Fibroblast of skin of right biceps (primary cell): ENCODE measurements at places on chromosomes 11 and 22.

DNA sequence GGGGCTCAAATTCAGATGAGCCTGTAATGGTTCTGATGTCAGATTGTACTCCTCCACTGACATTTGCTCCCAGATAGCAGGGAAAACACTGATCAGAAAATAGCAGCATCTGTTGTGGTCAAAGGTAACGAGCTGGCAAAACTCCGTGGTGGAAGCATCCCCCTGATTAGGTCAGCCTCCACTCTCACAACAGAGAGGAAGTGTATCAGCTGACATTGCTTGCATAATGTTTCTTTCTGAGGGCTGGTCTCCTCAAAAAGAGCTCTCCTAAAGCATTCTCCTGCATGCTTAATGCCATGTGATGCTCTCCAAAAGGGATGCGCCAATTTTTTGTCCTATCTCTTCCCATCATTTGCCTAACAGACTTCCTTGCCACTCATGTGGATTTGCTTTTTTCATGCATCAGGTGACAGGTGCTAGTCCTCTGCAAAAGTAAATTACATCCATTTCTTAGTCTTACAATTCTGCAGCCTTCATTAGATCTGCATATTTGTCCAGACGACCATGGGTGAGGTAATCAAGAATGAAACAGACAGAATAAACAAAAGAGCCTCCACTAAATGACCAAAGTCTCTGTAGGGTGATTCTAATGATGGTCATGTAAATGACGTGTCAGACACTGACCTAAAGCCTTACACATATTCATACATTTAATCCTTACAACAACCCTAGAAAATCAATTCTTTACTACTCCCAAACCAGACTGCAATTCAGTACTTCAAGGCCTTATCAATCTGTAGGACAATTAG is 6.4 kb upstream of the TENM4 start:
- no peak for DNase-seq

GRCh38 chr11:122267602-122268001 is 151.6 kb upstream of the BLID start:
- DNase-seq: peak; percentile 95

DNA sequence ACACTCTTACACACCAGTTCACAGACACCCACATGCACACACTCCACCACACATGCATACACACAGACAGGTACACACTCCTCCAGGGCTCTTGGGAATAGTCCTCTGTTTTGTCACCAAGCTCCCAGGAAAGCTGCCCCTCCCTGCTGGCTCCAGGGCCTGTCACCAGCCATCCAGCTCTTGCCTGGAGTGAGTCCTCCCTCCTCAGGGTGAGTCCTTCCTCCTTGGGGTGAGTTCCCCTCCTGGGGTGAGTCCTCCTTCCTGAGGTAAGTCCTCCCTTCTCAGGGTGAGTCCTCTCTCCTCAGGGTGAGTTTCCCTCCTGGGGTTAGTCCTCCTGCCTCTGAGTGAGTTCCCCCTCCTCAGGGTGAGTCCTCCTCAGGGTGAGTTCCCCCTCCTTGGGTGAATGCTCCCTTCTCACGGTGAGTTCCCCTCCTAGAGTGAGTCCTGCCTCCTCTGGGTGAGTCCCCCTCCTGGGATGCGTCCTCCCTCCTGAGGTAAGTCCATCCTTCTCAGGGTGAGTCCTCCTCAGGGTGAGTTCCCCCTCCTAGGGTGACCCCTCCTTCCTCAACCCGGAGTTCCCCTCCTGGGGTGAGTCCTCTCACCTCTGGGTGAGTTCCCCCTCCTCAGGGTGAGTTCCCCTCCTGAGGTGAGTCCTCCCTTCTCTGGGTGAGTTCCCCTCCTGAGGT is 100.6 kb upstream of the FGF3 start:
- no peak for DNase-seq

GRCh38 chr22:46602025-46602424 is 18.2 kb upstream of the GRAMD4 start:
- no peak for DNase-seq

GRCh38 chr11:40306938-40307548 is 1152.4 kb downstream of the LRRC4C start:
- DNase-seq: peak; percentile 65

DNA sequence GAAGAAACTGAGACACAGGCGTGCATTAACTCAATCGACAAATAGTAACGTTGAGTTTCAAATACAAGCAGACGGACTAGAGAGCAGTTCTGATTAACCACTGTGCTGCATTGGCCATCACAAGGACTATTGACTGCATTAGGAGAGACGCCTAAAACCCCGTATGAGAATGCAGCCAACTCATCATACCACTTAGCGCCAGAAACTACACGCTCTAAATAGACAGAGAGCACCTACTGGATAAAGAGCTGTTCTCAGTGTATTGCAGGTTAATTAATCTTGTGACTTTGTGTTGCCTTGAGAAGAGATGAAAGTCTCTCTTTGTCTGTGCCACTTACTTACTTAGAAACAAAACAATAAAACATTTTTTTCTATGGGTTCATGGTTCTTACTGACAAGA is 484.0 kb downstream of the OPCML start:
- no peak for DNase-seq

GRCh38 chr22:36884349-36885158 is 23.7 kb downstream of the NCF4 start:
- peak; percentile 9 for DNase-seq

DNA sequence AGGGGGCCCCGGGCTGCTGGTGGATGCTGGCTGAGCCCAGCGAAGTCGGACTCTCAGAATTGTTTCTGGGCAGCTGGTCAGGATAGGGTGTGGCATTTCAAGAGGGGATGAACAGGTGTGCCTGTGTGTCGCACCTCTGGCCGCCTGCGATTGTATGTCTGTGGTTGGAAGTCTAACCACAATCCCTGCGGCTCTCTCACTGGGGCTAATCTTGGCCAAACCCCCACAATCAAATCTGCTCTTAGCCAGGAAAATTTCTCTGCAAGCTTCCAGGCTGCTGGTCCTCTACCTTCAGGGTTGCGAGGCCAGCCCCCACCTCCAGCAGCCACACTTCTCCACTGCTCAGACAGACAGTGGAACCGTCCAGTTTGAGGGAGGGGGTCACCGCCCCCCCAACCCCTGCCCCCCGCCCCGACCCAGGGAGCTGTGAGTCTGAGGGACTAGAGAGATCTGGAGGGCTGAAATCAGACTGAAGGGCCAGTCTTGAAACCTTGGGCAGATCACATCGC is 953 bp downstream of the ATG16L2 start:
- DNase-seq: no peak

GRCh38 chr22:38298312-38299005 is 18.8 kb downstream of the CSNK1E start:
- peak; percentile 85 for DNase-seq

GRCh38 chr22:37904572-37905533 is 1.2 kb upstream of the MICALL1 start:
- peak; percentile 99 for DNase-seq

- no peak for DNase-seq
These were observed 24.8 kb downstream of the CNTF start for GRCh38 chr11:58647141-58647699.

DNA sequence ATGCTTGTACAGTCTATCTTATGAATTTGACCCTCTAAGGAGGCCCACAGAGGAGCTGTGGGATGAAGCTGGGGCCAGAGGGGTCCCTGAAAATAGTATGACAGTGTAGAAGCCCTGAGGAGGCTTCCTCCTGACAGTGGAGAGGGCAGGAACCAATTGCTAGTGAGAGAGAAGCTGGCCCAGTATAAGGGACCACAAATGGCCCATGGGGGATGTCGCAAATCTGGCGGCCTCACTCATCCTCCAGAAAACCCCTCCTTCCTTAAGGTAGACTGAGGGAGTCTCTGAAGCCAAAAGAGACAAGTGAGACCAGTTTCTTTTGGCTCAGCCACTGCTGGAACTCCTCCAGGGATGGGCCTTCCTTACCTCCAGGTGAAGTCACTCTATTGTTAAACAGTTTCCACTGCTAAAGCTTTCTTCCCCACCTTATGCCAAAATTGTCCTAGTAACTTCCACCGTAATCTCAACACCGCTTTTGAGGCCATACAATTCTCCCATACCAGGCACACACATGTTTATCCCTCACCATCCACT is 17.8 kb upstream of the CASTOR1 start:
- no peak for DNase-seq

DNA sequence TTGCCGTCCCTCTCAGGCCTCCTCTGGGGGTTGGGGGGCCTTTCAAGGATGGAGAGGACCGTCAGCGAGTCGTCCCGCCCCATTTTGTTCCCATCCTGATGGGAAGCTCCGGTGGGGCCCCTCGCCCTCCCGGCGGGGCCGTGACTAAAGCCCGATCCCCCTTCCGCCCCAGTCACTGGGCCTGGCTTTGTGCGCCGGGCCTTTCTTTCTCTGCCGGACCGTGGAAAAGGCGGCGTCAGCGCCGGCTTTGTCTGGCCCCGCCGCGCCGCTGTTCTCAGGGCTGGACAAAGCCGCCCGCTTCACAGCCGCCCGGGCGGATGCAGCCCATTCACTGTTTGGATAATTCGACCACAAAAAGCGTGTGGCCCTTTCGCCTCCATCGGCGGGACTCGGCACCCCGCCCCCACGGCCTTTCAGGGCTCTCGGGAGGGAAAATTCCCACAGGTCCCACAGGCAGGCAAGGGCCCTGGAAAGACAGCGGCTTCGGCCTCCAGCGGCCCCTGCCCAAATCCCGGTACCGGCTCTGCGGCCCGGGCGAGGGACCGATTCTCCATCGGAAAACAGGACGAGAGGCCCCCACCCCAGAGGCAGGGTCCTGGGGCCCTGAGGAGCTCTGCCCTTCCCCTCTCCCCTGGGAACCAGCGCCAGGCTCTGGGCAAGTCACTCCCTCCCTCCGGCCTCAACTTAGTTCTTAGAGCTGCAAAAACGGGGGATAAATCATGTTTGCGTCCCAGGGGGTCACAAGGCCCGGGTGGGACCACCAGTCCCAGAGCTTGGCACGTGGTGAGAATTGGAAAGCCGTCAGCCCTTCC is 87.2 kb downstream of the WNT7B start:
- peak; percentile 32 for DNase-seq
